ENCODE measurements at places on chromosomes 12 and 14.

DNA sequence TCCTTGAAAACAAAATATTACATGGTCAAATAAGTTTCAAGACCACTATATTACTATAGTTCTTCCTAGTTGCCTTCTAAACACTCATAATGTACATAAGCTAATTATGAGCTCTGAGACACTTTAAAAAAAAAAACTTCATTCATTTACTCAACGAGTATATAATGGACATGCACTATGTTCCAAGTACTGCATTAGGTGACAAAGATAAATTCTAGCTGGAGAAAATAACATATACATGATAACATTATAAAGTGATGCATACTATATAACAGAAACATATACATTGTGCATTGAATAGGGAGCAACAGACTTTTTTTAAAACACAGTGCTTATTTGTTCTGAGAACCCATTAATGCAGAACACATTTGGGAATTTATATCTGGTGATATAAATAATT, 202.3 kb downstream of the NELL2 start:
- DNase-seq, result no peak

- no peak for DNase-seq
These were observed 19.8 kb downstream of the HVCN1 start for GRCh38 chr12:110669193-110669502.

DNA sequence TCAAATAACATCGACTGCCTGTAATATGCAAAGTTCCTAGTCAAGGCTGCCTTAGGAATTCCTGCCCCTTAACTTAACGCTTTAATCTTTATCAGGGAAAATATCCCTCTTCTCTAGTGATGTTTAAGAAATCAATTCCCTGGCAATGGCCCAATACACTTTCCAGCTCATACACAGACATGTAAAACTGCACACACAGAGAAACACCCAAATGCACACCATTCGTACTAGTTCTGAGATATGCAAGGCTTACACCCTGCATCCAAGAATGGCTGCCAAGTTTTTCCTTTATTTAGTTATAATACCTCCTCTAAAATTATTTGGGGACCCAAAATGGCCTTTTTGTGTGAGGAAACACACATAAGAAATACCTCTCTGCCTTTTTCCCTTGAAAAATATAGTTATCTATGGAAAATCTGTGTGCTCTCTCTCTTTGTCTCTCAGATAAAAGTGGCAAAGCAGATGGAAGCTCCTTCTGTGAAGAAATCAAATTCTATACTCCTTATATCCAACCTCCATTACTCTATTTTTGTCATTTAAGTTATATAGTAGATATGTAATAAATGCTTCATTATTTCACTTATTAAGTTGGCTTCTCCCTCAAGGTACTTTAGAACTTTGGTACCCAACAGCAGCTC, 120.0 kb upstream of the MDM1 start:
- DNase-seq, result no peak

- DNase-seq, result no peak
These were observed 201.3 kb downstream of the GPHN start for GRCh38 chr14:66709291-66709690.

GRCh38 chr12:107921062-107921461, 146.6 kb downstream of the ASCL4 start:
- no peak for DNase-seq

GRCh38 chr12:30138483-30138882, 354.7 kb upstream of the TMTC1 start:
- no peak for DNase-seq

DNA sequence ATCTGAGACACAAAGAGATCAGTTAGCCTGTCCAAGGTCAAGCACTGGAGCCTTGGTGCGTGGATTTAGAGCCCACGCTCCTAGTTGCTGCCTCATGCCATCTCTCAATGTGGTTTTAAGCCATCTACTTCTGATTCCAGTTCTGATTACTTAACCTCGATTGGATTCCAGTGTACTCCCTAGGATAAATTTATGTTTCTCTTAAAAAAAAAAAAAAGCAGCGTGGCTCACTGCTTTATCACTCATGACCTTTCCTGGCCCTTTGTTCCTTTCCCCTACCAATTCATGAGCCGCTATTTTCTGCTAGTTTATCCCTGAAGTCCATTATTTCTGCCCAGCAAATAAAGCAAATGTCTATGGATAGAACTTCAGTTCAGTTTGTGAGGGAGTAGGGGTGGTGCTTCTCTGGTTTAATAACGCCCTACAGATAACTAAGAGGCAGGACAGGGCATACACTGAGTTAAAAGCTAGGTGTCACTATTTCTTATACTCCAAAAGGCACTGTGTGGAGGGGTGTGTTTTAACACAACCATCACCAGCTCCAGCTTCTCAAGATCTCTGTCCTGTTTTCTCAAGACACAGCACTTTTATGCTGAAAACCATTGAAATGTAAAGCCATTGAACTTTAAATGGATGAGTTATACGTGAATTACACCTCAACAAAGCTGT, 9.8 kb upstream of the PARP11 start:
- DNase-seq, result no peak

- no peak for DNase-seq
These were observed 177.8 kb upstream of the C14orf180 start for GRCh38 chr14:104401785-104402184.

- no peak for DNase-seq
These were observed 27.8 kb upstream of the AEBP2 start for GRCh38 chr12:19411234-19412204.

GRCh38 chr14:92430686-92431085, 82.9 kb upstream of the RIN3 start:
- DNase-seq, result no peak

DNA sequence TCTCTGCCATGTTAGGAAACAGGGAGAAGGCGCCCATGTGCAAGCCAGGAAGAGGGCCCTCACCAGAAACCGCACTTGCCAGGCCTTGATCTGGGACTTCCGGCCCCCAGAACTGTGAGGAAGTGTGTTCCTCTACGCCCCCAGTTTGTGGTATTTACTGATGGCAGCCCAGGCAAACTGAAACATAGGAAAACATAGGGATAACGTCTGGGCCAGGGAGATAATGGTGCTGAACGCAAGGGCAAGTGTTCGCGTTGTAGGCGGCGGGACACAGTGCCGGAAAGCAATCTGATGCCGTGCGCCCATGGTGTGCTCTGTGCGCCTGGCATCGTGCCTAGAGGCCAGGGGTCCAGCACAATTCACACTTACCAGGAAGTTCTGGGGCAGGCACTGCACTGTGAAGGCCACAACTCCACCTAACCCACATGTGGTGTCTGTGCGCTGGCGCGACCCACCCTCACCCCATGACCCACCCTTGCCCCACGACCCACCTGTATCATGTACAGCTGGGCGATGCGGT, 53.6 kb downstream of the ARL6IP4 start:
- no peak for DNase-seq

GRCh38 chr12:3223601-3224529, 146.7 kb downstream of the TSPAN9 start:
- no peak for DNase-seq

DNA sequence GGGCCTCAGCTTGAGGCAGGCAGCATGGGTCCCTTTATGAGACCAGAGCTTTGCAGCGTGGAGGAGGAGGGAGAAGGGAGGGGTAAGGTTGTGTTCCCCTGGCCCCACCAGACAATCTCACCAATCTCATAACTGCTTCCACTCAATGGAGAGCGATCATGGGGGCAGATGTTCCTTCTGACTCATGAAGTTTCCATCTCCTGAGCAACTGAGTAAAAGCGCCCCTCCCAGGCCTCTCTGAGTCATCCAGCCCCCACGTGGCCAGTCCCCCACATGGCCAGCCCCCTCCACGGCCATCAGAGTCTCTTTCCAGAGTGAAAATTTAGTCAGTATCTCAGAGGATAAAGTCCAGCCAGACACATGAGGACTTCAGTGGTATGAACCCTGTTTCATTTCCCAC, 39.2 kb upstream of the PLXNC1 start:
- DNase-seq, result no peak

DNA sequence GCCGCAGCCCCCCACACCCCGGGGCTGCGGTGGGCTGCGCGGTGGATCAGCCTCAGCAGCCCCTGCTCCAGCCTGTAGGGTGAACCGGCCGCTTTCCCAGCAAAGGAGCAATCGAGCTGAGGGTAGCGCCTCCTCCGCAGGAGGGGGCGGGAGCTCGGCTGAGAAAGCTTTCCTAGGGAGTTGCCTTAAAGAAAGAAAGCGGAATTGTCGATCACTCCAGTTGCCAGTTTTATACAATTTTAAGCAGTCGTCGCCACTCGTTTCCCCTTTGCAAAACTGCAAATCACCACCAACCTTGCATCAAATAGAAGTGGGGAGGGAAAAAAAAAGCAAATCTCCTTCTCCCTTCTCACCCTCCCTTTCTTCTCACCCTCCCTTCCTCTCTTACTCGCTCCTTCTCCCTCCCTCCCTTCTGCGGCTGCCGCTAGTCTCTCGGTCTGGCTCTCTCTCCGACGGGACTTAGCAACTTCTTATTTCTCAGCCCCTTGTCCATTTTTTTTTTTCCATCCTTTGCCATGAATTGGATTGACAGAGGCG, at the start of gene PDE3A:
Gene PDE3A, plus strand, starts transcription at position 424 of the 537 bp plus-strand sequence. CDS start 748 bp downstream, outside the sequence.
- DNase-seq, result peak; percentile 62

DNA sequence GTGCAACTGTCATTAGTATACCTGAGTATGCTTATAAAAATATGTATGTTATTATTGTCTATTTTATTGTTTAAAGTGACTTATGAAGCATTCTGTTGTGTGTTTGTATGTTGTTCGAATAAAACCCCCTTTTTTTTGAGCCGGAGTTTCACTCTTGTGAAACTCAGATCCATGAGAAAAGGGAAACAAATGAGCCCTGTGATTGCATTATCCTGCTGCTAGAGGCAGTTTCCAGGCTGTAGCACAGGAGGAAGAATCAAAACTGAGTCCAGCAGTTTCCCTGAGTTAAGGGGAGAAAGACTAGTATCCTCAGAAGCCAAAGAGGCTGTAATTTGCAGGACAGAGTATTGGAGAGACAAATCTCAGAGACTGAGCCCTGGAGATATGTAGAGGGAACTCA, 12.5 kb downstream of the SGPP1 start:
- DNase-seq, result no peak

GRCh38 chr12:15701206-15701605, 88.0 kb downstream of the EPS8 start:
- no peak for DNase-seq

DNA sequence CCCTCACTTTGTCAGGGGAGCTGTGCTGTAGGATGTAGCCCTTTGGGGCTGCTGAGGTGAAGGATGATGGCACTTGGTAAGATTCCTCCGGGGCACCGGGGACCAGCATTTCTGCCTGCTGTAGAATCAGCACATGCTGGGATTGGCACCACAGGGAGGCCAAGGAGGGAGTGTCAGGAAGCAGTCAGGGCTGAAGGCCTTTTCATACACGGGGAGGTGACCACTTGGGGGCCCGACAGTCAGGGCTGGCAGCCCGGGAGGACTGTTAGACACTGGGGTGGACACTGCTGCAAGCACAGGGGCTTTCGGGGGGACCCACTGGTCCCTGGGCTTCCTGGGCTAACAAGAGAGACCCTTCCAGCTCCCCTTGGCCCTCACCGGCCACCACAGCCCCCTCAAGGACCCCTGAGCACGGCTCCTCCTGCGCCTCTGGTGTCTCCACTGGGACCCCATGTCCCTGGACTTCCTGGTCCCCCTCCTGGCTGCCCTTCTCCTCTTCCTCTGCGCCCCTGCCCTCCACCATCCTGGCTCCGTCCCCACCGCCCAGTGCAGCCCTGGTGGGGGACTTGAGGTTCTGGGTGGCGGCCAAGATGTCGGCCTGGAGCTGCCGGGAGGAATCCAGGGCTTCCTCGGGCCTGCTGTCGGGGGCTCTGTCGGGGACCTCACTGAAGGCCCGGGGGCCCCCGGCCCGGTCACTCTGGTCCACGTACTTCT, 6.5 kb downstream of the TMEM119 start:
- DNase-seq, result no peak

DNA sequence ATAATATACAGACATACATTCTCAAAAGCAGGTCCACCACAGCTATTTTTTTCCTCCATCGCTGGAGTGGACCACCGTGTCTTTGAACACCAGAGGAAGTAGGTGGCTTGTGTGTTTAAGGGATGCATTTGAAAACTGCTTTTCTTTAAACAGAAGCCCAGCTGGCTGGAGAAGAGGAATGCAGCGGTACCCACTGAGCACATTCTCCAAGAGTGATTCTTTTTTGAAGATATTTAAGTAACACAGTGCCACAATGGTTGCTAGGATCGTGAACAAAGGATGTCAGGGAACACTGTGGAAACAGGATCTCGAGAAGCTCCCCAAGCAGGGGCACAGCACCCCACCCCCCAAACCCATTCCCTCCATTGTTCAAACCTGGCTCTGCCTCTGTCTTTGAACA, 286.6 kb upstream of the PWP1 start:
- DNase-seq, result no peak

- DNase-seq, result no peak
These were observed 69.0 kb upstream of the CLMN start for GRCh38 chr14:95388699-95389098.

Measured in T1000 (cell line).